NCI-H1092 treated with DMSO at 0.1 percent for 48 hours (cell line): ENCODE measurements at places on chromosomes 4 and X.
A peak's percentile ranks its signal among the peaks of the same experiment; 100 is the strongest.

DNA sequence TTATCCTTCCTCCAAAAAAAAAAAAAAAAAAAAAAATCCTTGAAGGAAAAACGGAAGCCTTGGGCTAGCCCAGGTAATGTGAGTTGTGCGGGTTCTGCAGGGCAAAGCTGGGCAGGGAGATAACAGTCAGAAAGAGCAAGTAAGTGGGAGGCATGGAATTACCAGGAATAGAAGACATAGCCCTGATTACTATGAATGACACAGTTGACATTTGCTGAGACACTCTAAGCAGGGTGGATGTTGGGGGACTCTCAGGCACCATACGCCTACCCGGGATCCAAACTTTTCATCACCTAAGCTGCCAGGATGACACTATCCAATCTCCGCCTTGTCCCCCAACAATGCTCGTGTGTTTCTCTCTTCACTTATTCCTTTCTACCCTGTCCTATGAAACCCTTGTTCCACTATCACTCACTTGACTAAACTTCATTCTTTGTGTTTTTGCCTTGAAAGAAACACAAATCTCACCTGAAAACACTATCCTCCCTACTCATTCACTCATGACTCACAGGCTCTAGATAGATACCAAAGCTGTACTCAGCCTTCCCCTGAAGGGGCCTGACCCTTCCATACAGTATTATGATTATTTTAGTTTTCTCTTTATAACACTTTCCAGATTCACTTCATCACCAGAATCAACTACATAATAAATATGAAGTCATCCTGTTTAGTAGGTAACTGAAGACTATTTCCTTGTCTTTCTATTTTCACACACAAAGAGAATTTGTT, 158.4 kb downstream of the INPP4B start:
- DNase-seq = no peak

- no peak for DNase-seq
These were observed 95.8 kb upstream of the IL13RA1 start for GRCh38 chrX:118631586-118631985.

- DNase-seq = no peak
These were observed 264.4 kb downstream of the CHIC1 start for GRCh38 chrX:73827406-73827805.

GRCh38 chrX:149630681-149631233, 835 bp downstream of the TMEM185A start:
- DNase-seq = peak; percentile 30

GRCh38 chr4:2963966-2964471, 648 bp downstream of the GRK4 start:
- DNase-seq = peak; percentile 69

GRCh38 chr4:184287697-184288255, 70.1 kb upstream of the ENPP6 start:
- DNase-seq = no peak

DNA sequence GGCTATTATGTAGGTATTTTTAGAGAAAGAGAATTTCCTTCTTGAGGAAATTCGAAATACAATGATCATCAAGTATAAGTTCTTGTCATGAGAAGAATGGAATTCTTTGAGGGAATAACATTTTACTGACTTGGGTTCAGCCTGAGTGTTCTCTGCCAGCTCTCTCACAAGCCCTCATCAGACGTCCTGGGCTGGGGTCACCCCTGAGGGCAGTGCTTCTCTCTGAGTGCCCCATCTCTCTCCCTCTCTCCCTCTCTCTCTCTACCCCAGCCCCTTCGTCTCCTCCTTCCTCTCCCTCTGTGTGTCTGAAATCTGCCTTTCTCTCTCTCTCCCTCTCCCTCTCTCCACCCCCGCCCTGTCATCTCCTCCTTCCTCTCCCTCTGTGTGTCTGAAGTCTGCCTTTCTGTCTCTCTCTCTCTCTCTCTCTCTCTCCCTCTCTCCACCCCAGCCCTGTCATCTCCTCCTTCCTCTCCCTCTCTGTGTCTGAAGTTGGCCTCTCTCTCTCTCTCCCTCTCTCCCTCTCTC, 241.7 kb upstream of the PSAPL1 start:
- no peak for DNase-seq

GRCh38 chr4:184660978-184661377, 11.4 kb downstream of the PRIMPOL start:
- no peak for DNase-seq

DNA sequence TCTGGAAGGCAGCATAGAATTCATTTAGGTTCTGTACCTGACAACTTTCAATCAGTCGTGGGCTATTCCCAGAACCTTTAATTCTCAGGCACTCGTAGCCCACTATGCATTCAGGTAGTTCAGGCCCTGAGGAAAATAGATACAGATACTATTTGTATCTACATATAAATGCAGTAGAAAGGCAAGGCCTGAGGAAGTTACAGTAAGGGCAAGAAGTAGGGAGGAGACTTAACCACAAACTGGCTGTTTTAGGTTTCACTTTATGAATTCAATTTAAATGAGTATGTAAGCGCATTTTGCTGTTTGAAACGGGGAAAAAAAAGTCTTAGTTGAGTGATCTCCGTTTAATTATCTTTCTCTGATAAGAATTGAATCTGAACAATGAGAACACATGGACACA, 529.4 kb upstream of the ATOH1 start:
- no peak for DNase-seq

DNA sequence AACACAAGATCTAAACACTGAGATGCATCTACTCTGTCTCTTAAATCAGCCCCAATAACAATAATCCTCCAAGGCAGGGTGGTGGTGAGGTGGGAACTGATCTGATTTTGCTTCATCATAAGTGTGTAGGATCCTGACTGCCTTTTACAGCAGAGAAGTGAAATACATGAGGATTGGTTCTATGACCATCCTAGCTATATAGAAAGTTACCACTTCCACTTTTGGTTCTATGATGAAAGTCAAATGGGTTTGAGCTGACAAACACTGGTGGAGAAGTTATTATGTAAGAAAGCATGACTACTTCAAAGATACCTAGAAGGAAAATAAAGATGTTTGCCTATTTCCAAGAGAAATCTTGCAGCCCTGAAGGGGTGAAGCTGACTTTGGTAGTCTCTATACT, 181.6 kb downstream of the NKX6-1 start:
- no peak for DNase-seq

DNA sequence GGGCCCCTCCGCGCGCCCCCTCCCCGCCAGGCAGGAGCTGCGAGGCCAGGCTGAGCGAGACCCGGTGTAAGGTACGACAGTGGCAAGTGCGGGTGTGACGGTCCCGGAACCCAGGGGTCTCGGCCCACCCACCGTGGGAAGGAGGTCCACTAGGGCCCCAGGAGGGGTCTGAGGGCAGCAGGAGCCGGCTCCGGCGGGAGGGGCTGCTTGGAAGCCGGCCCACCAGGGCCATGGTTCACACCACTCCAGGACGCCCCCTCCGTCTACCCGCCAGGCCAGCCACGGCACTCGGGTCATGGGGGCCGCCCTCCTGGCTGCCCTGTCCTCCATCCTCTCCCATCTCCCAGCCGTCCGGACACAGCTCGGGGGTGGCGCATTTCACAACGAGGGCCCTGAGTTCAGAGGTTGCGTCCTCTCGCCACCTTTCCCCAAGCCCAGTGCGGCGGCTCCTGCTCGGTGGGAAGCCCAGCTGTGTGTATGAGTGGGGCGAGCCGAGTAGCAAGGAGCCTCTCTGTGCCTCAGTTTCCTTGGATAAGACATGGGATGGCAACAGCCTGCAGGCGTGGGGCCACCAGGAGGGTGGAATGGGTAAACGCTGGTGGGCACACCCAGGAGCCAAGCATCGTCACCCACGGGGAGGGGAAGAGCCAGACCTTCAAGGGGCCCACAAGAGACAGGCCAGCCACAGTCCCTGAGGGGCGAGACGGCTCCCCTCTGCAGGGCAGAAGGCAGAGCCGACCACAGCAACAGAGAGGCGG, 81.3 kb downstream of the FAM53A start:
- no peak for DNase-seq

- peak; percentile 11 for DNase-seq
These were observed 67.6 kb upstream of the PPARGC1A start for GRCh38 chr4:23957465-23957864.

GRCh38 chrX:107574711-107575110, 53.6 kb upstream of the PRPS1 start:
- no peak for DNase-seq

GRCh38 chrX:8190341-8190830, 19.3 kb upstream of the VCX2 start:
- DNase-seq = no peak

GRCh38 chrX:54961750-54962149, 32.2 kb downstream of the PFKFB1 start:
- no peak for DNase-seq

- no peak for DNase-seq
These were observed 61.7 kb upstream of the SRD5A3 start for GRCh38 chr4:55284331-55284730.

DNA sequence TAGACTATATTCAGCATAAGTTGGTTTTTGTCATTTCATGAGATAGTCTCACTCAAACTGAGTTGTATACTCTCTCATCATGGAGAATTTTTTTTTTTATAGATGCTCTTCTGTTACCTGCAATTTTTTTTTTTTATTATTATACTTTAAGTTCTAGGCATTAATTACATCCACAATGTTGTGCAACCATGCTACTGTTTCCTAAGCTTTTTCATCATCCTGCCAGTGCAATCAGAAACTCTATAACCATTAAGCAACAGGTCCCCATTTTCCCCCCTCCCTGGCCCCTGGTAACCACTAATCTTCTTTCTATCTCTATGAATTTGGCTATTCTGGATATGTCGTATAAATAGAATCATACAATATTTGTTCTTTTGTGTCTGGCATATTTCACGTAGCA, 321.6 kb downstream of the STIM2 start:
- DNase-seq = no peak

- no peak for DNase-seq
These were observed 5.3 kb downstream of the EXOSC9 start for GRCh38 chr4:121806411-121806810.

DNA sequence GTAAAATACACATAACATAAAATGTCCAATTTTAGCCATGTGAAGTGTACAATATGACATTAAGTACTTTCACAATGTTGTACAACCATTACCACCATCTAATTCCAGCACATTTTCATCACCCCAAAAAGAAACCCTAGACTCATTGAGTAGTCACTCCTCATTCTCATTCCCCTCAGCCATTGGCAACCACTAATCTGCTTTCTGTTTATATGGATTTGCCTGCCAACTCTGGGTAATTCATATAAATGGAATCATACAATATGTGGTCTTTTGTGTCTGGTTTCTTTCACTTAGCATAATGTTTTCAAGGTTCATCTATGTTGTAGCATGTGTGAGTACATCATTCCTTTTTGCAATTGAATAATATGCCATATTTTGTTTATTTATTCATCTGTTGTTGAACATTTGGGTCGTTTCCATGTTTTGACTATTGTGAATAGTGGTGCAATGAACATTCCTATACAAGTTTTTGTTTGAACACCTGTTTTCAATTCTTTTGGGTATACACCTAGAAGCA, 43.0 kb downstream of the EIF2S3 start:
- no peak for DNase-seq

- DNase-seq = peak; percentile 74
These were observed 73.2 kb upstream of the BCOR start for GRCh38 chrX:40170830-40171512.

DNA sequence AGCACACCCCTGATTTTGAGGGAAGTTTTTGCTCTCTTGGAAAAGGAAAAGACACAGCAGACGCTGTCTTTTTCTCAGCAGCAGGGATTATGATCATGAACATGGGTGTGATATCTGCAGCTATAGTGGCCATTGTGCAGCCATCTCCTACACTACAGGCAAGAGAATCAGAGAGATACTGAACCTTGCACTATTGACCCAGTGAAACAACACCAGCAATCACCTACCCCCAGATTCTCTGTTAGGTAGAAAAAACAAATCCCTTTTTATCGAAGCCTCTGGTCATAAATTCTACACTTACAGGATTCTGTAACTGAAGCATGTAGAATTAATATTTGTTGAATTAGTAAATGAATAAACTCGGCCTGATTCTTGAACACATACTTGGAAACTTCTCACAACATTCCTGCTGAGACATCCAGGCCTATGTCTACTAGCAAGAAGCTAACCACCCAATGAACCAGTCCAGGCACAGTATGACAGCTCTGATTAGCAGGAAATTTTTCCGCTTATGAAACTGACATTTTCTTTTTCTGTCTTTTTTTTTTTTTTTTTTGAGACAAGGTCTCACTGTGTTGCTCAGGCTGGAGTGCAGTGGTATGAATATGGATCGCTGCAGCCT, 5.0 kb upstream of the AFAP1 start:
- DNase-seq = no peak

- no peak for DNase-seq
These were observed 114.0 kb upstream of the ENPEP start for GRCh38 chr4:110361921-110362320.

DNA sequence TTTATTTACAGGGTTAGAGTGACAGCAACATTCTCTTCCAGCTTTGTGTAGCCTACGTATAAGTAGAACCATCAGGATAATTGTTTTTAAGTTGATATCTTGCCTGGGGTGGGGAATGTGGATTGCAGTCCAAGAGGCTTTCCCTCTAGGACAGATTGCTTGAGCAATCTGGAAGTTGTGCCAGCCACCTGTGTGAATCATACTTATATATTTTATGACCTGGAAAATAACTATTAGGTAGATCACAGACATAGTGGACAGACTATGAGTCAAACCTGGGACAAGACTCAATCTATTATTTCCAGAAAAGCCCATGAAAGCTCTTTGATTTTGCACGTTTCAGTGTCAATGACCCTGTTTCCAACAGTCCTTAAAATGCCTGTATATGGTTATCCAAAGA, 98.9 kb downstream of the TLL1 start:
- DNase-seq = no peak

GRCh38 chrX:33989936-33990335, 142.2 kb downstream of the FAM47A start:
- DNase-seq = no peak

DNA sequence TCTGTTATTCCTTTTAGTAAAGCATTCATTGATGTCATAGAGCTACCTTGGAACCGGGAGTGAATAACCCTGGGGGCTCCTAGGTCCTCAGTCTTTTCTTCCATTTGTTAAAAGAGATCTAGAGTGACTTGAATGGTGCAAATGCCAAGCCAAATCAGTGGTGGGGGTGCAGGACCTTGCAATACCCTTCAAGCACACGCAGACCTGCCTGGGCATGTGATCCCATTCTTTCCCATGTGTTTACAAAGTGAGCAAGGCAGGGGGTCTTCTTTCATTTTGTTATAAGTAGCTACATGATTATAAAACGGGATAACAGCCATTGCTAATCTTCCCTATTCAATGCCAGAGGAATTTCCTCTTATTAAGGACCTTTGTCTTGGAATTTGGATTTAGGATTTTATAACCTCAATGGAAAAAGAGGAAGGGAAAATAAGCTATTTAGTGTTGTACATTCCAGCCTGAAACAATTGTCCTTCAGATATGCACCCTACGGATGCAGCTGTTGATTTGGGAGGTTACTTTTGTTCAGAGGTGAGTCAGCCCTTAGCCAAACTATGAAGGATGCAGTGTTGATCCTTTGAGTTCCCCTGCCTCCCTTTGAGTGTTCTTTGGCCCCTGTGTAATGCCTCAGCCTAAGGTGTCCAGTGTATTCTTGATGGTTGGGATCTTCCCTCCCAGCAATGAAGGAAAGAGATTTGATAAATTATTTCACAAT, 623.8 kb upstream of the HTR2C start:
- no peak for DNase-seq

- DNase-seq = no peak
These were observed 510.1 kb upstream of the AADAT start for GRCh38 chr4:170599894-170600293.
